ENCODE measurements at places on chromosomes 7 and 10.

DNA sequence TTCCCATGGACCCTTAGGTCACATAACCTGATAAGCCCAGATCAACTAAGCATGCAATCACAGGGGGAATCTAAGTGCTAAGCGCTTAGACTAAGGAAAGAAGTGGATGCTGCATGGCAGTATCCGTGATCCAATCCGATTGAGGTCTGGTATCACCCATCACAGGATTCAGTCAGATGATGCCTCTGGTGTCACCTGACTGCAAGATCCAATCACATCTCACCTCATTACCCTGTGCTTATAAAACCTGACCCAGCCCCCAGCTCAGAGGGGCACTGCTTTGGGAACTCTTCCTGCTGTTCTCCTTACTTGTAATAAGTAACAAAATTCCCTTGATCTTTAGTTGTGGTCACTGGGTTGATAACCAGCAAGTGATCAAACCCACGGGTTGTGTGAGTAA is 84.7 kb upstream of the TMEM168 start:
- no peak for DNase-seq

GRCh38 chr7:8823486-8823885 is 390.1 kb downstream of the NXPH1 start:
- no peak for DNase-seq

GRCh38 chr10:22315455-22316285 is 518 bp upstream of the COMMD3 start:
- no peak for DNase-seq

- DNase-seq, result no peak
These were observed 14.3 kb downstream of the CYP3A5 start for GRCh38 chr7:99665312-99666012.

DNA sequence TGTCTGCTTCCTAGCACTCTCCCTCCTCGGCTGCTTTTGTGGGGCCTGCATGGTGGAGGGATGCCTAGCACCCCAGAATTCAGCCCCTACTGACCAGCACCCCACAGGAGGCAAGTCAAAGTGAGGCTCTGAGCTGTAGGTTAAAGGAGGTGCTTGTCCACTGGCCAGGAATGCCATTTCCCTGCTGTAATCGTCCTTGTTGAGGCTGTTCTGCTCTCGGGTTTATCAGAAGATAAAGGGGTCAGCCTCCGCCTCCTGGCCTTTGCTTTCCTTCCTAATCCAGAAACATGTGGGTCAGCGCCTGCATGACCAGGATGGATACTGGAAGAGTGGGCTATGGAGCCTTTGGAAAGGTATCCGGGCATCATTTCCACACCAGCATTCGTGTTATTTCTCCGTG is 98.9 kb downstream of the MKI67 start:
- no peak for DNase-seq

DNA sequence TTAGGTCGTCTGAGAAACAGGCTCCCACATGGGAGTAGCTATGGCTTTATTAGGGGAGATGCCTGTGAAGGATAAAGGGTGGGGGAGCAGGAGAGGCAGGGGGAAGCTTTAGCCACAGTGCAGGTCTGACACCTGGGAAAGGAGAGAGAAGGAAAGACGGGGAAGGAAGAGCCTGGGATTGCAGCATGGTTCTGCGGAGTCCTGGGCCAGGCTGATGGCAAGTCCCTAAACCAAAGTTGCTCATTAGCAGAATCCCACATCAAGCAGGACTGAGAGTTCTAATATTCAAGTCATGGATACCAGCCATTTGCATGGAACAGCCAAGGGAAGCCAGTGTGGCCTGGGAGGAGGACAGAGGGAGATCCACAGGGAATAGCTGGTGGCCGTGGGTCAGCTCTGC is 414.8 kb downstream of the RPS24 start:
- DNase-seq, result no peak

- no peak for DNase-seq
These were observed 2.7 kb downstream of the BAG3 start for GRCh38 chr10:119653916-119654315.

DNA sequence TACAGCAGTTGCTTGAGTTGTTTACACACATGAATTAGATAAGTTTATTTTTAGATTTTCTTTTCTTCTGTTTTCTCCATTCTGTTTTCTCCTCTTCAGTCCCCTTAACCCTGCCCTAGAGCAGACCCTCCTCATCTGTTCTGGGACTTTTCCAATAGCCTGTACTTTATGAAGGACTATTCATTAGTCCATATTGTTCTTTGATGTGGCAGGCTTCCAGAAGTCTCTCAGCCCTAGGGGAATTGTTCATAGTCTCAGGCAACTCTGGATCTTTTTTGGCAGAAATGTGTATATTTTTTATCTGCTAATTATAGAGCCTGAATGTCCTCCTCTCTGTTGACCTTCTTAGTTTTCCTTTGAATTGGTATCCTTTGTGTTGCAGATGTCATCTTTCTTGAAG is 25.4 kb downstream of the KAT6B start:
- DNase-seq, result no peak

DNA sequence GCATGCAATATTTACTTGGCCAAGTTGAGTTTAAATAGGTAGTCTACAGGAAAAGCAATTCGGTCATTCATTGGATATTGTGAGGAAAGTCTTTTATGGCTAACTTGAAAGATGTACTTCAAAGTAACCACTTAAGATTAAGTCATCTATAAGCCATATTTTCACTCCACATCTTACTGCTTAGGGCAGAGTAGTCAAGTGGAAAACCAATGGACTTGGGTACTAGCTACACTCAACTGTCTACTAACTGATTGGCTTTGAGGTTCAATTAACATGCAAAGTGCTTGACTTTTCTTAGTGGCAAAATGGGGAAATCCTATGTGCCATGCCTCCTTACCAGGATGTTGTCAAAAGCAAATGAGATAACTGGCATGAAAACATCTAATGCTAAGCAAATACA is 51.0 kb downstream of the CAV1 start:
- DNase-seq, result no peak

- no peak for DNase-seq
These were observed 217.9 kb downstream of the GALNT17 start for GRCh38 chr7:71349682-71350481.

- no peak for DNase-seq
These were observed 4.6 kb upstream of the SLC13A1 start for GRCh38 chr7:123204206-123204835.

DNA sequence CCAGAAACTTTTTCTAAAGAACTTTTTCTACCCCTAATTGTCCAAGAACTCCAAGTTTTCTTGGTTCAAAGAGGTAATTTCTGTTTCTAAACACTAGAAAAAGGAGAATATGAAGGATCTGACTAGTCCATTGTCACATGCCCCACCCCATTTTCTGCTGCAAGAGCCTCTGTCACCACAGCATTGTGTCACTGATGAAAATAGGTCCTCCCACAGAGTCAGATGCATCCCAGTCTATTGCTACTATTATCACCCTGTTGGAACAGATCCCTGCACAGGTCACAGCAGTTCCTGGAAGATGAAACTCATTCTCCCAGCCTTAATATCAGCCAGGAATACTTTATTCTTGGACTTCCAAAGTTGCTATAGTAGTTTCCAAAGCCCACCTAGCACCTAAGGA is 7.5 kb upstream of the CFTR start:
- no peak for DNase-seq

- no peak for DNase-seq
These were observed 25.8 kb downstream of the POLL start for GRCh38 chr10:101562231-101562630.

DNA sequence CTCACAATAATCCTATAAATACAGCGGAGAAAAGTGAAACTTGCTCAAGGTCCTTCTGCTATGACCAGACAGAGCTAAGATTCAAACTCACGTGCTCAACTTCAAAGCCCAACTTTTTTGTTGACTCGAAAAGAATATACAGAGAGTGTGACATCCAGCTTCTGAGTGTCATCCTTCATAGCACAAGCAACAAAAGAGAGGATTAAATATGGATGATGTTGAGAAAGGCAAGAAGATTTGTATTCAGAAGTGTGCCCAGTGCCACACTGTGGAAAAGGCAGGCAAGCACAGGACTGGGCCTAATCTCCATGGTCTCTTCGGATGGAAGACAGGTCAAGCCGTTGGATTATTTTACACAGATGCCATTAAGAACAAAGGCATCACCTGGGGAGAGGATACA is 2.1 kb upstream of the FAM3C start:
- no peak for DNase-seq

DNA sequence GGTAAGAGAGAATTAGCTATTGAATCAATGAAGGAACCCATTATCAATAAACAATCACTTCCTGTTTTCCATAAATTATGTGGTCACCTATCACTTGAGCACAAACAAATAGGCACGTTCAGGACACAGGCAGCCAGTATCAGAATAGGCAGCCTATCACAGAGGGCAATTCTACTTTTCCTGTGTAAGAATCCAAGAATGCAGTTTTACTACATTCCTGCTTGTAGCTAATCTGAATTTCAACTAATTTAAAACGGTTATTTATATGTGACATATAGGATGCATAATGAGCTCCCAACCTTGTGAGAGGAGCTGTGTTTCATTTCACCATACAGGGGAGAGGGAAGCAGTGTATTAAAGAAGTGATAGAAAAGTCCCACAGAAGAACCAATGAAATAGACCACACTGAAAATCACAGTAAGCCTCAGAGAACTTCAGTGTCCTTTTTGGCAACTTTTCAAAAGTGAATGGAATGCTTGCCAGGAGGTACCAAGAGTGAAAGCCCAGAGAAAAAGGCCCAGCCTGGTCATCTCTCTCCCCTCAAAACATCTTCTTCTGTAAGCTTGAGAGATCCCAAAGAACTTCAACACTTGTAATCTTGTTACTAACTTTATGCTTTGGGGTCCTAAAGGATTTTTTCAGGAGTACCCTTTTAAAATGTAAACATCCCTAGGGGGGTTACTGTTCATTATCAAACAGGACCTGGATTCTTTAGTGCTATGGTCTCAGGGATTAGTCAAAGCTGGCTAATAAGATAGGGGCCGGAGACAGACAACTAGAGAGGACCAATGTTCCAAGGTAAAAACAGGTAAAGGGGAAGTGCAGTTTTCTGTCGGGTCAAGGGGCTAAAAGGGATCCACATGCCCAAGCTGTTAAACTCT is 1.3 kb downstream of the IMMP2L start:
- DNase-seq, result no peak

- no peak for DNase-seq
These were observed 117.5 kb downstream of the CAMK1D start for GRCh38 chr10:12466704-12467305.

DNA sequence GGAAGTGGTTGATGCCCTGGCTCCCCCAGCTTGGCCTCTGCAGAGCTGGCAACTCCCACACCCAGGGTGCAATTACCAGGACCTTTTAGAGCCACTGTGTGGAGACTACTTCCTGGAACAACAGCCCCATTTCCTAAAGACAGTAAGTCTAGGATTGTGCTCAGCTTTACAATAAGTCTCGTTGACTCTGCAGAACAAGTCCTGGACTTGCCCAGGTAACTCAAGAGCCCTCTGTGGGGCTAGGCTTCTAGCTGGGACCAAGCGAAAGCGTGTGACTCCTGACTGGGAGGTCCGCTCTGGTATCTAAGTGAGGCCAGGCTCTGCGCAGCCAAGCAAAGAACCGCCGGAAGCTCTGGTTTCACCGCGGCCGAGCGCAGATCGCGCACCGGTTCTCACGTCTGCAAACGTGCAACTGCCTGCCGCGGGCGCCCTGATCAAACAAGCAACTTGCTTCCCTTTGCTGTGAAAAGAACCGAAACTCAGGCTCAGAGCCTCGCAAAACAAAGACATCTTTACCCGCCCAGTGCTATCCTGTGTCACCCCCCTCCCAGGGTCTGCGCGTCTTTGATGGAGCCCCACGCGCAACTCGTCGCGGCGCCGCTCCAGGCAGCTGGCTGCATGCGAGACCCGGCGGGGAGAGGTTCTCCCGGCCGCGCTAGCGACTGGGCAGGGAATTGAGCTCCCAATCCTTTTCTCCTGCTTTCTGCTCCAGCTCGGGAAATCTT is 4.4 kb upstream of the PDLIM1 start:
- DNase-seq, result no peak

DNA sequence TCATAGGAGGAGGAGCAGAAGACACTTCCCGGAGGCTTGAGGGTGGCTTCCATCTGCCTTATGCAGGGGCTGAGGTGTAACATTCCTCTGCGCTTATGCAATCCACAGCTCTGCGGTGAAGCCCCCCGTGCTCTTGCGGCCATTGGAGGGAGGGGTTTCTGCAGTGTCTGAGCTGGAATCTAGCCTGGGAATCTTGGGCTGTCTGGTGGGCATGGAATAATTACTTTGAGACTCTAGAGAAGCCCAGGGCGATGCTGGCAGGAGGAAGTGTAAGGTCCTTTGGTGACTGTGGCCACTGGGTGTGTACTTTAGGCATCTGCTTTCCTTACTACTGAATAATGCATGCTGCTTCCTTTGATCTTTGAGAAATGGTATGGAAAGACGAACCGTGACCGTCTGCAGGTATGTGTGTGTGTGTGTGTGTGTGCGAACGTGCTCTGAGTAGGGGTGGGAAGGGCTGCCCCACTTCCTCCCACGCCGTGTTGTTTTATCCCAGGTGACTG is 181.0 kb downstream of the PRPF18 start:
- DNase-seq, result no peak

DNA sequence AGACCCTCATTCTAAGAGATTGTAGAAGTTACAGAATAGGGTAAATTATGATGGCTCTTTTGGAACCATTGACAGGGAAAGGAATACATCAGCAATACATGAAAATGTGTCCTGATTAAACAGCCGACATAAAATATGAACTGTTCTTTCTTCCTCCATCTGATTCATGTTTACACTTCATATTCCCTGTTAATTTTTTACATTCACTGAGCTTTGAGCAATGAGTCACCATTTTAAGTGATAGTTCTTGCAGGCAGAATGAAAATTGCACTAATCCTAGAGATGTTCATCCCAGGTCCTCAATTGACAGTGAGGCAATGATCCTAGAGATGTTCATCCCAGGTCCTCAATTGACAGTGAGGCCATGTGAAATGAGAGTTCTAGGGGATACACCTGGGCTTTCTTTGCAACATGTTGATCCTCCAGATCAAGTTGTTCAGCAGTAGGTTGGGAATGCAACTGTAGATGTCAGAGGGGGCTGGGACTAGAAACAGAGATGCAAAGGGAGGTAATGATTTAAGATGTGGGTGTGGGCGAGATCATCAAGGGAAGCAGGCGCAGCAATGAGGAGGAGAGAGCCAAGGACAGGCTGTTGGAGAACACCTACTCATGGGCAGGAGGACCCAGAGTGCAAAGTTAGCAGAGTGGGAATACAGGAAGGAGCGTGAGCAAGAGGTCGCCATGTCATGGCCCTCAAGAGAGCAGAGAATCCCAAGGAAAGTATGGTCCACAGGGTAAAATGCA is 138.7 kb downstream of the ZNF365 start:
- no peak for DNase-seq

DNA sequence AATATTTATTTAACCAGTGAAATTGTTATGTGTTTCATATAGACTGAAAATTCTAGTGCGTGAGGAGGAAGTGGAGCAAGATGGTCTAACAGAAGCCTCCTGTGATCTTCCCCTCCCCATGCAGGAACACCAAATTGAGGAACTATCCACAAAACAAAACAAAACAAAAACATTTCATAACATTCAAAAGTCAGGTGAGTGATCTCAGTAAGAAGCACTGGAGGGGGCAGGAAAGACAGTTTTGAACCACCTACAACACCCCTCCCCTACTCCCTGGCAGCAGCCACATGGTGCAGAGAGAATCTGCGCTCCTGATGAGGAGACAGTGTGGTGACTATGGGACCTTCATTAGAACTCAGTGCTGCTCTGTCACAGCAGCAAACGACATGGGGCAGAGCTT is 221.9 kb upstream of the SEMA3C start:
- no peak for DNase-seq

- DNase-seq, result no peak
These were observed 65.6 kb upstream of the FAM171A1 start for GRCh38 chr10:15436696-15437095.

GRCh38 chr7:106071356-106071998 is 40.6 kb downstream of the SYPL1 start:
- DNase-seq, result peak; percentile 13
